Tibial artery (tissue), 4 donors: ENCODE measurements at places on chromosomes 2 and 18.

GRCh38 chr2:176109192-176109901 is 2.3 kb downstream of the HOXD11 start:
- no peak for DNase-seq

DNA sequence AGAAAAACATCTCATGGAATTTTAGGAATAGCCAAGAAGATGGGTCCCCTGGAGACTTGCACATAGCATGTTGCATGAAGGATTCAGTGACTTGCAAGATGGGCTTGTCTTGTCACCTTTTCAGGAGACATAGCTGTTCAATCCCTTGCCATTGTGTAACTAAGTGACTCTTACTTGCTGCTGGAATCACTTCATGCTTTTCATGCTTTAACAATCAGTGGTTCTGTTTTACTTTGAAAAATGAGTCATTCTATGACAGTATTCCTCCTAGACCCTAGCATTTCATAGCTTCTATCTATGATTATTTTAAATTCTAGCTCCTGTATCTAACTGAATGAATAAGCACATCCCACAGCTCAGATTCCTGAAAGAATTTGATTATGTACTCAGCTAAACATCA is 2.8 kb downstream of the KYNU start:
- DNase-seq, result no peak

- DNase-seq, result no peak
Observed at GRCh38 chr2:23901966-23902846, 24.7 kb downstream of the ATAD2B start.

GRCh38 chr18:64271246-64271645 is 122.4 kb upstream of the LINC00305 start:
- DNase-seq, result no peak

GRCh38 chr2:48059975-48060374 is 153.7 kb upstream of the FBXO11 start:
- no peak for DNase-seq

GRCh38 chr2:69041214-69041613 is 28.2 kb downstream of the ANTXR1 start:
- DNase-seq, result no peak

- no peak for DNase-seq
Observed at GRCh38 chr2:189192766-189193165, 13.2 kb upstream of the COL5A2 start.

DNA sequence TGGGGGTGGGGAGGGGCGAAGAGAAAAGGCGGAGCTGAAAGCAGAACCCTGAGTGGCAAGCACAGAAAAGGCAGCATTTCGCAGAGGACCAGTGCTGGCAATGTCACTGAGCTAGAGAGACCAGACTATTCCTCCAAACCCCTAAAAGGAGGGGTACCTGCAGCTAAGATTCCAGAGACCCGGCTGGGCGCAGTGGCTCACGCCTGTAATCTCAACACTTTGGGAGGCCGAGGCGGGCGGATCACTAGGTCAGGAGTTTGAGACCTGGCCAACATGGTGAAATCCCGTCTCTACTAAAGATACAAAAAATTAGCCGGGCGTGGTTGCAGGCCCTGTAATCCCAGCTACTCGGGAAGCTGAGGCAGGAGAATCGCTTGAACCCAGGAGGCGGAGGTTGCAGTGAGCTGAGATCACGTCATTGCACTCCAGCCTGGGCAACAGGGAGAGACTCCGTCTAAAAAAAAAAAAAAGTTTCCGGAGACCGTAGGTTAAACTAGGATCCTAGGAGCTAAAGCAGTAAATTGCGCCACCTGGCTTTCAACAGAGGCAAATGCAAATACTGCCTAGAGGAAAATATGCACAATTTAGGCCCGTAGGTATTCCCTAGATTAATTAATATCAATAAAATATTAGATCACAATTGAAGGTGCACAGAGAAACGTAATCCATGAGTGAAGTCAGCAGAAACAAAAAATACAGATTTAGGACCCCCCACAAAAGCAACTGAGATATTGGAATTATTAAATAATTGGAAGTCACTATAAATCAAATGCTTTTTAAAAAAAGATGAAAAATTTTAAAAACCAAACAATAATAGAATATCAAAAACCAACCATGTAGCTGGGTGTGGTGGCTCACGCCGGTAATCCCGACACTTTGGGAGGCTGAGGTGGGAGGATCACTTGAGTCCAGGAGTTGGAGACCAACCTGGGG is 4.9 kb downstream of the UCN start:
- no peak for DNase-seq

DNA sequence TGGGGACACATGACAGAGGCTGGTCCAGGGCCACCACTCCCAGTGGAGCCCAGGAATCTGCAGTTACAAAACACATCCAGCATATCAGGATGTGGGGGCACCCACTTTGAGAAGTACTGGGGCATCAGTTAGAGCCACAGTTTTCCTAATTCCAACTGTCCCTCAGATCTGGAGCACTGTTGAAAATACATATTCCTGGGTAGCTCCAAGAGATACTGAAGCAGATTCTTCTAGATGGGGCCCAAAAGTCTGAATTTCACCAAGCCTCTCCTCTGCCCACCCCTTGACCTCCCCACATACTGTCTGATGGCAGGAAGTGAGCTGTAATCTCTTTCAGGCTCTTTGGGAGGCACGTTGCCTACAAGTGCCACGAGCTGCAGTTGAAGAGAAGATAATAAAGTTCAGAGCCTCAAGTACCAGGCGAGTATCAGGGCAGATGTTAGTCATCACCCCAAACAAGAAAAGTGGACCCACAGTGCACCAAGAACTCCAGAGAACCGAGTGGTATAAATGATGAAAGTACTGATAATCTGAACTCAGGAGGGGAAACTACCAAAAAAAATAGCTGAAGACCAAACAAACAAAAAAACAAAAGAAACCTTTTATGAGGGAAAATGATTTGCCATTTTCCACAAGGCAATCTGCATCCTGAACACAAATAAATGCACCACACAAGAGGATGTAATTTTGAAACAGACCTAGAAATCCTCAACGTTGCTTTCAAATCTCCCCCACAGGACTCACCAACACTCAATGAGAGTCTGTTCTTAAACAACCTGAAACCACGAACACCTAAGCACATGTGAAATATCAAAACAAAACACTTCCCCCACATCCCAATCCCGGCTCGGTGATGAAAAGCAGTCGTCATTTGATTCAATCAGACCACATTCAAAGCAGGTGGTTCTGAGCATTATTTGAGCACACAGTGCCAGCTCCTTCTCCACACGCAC is 98.7 kb downstream of the TCF4 start:
- no peak for DNase-seq

DNA sequence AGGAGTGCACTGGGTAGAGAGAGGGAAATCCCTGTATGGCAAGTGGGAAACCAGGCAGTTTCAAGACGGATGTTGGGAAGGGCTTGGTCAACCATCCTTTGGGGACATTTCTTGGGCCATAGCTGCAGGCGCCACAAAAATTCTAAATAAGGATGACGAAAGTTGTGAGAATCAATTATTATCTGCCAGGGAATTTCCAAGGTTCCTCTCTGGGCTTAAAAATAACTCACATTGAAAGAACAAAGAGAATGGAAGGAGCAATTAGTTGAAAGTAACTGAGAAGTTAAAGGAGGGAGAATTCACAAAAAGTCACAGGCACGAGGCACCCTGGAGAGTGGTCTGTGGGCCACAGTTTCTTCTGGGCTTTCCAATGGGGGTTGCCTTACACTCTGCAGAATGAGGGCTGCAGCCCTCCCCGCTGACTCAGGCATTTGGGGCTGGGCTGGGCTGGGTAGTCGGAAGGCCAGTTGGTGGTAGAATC is 195.7 kb downstream of the SMAD7 start:
- DNase-seq, result no peak

DNA sequence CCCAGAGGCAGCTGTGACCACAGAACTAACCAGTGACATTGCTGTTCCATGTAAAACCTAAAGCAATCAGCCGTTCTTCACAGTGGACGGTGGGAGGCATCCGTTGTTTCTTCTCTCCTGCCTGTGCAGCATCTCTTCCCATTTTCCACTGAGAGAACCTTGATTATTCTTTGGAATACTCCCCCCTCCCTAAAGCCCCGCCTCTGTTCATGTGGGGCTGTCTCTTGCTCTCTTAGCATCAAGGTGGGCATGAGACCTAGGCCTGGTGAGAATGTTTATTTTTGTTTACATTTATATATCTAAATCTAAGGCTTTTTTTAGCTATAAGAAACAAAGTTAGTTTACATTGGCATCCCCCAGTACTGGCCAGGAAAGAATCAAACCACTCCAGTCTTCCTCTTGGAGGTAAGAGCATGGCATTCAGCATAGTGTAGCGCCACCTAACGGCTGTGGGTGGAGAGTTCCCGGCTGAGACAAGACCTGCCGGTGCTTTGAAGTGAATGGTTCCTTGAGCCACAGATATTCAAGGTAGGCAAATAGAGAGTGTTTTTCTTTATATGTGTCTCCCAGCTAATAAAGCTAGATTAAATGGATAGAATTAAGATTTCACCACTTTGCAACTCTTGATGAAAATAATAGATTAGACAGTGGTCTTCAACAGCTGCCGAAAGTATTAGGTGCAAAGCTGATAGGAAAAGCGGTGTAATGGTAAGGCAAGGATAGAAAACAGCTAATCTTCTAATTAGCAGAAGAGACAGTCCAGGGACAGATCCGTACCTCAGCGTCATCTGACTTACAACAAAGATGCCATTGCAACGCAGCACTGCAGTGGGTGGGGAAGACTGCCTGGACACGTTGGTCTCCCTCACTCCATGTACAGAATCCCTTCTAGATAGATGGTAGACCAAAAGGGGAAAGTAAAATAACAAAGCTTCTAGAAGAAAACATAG is 219.6 kb upstream of the RAB12 start:
- peak; percentile 72 for DNase-seq

DNA sequence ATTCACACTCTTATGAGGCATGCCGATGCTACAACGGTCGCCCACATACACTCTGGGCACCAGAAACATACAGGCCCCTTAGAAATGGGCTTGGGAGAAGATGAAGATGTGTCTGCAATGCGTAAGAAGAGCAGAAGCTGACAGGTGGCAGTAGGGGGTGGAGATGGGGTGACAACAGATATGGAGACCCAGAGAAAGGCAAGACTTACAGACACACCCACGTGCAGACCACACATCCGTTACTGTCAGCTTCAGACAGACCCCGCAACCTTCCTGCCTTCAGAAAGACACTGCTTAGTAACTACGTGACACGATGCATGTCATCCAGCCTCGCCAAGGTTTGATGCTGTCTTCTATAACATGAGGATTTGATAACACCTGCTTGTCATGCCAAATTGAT is 89.5 kb downstream of the ZFP36L2 start:
- DNase-seq, result no peak

GRCh38 chr18:376311-376710 is 108.5 kb upstream of the THOC1 start:
- DNase-seq, result peak; percentile 49

DNA sequence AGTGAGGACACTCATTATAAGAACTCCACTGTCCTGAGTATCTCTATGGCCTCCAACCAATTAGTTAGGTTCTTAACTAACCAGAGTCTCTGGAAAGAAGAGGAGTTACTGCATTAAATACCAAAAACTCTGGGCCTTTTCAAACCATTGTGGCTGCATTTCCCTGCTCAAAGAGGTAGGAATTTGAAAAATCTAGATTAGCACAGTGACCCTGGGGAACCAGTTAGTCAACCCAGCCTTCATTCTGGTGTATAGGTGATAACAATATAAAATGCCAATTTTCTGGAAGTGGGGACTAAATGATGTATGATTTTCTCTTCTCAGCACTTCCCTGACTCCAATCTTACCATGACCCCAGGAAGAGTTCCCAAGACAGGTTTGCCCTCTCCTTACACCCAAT is 287.8 kb upstream of the SETBP1 start:
- no peak for DNase-seq
